Epithelial cell of esophagus (primary cell): ENCODE measurements at places on chromosomes 4 and X.

GRCh38 chr4:54660591-54660990, 2.8 kb downstream of the KIT start:
- DNase-seq = peak; percentile 10

DNA sequence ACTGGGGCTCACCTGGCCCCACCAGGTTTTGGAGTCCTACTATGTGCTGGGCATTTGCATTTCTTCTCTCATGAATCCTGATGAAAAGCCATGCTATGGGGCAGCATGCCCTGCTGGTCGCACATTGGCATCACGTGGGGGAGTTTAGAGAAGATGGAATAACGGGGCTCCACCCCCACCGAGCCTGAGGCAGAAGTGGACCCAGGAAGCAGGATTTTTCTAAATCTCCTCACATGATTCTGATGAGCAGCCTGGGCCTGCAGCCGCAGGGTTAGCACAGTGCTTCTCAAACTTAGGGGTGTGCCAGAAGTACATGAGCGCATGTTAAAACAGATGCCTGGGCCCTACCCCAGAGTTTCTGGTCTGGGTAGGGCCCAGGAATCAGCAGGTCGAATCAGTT, 4.6 kb upstream of the SORCS2 start:
- no peak for DNase-seq

- no peak for DNase-seq
Measured at GRCh38 chr4:1023895-1024740, 12.7 kb downstream of the FGFRL1 start.

DNA sequence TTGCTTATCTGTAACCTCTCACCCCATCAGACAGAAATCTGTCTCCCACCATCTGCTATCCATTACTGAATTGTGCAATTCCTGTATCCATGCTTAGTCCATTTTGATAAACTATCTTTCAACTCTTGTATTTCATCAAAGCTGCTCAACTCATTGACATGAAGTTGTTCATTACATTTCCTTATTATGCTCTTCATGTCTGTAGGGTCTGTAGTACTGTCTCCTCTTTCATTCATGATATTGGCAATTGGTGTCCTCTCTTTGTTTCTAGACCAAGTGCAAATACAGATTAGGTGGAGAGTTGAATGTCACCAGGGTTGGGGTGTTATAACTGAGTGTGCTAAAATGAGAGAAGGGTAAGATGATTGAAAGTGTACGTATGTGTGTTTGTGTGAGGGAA, 69.2 kb upstream of the ADRA2C start:
- DNase-seq = no peak

DNA sequence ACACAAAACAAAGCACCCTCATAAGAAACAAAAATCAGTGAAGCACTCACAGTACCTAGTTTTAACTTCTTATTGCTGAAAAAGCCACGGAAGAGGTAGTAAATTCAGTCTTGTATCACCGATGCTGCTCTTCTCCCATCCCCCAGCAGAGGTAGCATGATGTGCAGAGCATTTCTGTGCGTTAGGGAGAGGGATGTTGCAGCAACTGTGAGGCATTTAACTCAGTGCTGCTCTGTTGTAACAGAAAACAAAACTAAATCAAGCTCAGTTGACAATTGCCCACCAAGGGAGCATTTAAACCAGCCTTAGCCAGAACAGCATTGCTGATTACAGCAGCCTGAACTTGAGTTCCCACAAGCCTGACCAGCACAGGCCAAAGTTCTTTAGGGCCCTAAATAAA, 1279.7 kb upstream of the ADGRL3 start:
- DNase-seq = no peak

DNA sequence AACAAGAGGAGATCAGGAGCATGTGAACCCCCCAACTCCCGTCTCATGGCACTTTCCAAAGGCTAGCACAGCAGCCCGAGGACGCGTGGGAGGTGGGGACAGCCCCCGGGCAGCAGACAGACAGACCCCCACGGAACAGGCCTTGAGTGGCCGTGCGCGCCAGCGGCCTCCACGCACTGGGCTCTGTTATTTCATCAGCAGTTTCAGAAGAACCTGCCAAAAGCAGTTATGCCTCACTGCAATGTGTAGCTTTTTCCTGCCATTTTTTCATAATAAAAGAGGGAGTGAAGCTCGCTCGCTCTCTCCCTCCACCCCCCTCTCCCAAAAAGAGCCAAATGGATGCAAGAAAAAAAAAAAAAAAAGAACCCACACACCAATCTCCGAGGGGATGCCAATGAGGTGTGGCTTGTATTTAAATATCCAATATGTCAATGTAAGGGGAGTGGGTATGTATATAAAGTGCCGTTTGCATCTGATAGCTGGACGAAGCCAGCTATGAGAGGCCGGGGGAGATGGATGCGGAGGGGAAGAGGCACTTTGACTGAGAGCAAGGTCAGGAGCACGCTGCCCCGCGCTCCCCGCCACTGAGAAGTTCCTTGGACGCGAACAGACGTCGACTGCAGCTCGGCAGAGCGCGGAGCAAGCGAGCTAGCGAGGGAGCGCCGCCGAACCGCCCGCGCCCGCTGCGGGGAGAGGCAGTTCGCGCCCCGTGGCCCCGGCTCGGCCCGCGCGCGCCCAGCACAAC, at the start of gene FGF16:
Gene FGF16, plus strand, starts transcription at position 482 of the 745 bp plus-strand sequence. CDS start 286 bp downstream, outside the sequence.
- DNase-seq = no peak

GRCh38 chr4:72340803-72341431, 228.1 kb downstream of the ADAMTS3 start:
- peak; percentile 83 for DNase-seq
